HCEC 1CT (cell line): ENCODE measurements at places on chromosomes 6 and 20.

GRCh38 chr6:89503641-89504040 is 70.7 kb downstream of the ANKRD6 start:
- DNase-seq, result no peak

DNA sequence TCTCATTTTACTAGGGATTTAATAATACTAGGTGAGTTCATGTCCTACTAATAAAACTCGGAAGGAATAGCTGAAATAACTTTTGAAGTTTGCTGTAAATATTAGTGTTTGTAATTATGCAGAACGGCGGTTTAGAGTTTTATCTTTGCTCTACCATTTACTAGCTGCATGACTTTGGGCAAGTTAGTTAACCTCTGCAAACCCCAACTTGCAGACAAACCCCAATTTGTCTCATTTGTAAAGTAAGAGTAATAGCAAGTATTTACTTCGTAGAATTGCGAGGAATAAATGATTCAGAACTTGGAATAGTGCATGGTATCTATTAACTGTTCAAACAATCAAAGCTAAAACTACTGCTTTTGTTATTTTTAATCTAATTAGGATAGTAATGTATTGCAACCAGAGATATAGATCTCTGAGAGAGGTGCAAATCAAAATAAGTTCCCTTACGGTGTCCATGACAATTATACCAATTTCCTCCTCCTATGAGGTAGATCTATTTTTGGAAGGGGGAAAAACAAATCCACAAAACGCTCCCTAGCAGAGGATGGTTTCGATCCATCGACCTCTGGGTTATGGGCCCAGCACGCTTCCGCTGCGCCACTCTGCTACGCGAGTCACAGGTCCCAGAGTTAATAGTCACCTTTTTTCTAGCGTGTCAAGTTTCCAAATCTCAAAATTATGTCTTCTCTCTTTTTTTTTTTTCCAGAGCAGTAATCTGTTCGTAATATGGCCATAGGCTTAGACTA is 35.1 kb upstream of the BTN3A2 start:
- DNase-seq, result peak; percentile 49

DNA sequence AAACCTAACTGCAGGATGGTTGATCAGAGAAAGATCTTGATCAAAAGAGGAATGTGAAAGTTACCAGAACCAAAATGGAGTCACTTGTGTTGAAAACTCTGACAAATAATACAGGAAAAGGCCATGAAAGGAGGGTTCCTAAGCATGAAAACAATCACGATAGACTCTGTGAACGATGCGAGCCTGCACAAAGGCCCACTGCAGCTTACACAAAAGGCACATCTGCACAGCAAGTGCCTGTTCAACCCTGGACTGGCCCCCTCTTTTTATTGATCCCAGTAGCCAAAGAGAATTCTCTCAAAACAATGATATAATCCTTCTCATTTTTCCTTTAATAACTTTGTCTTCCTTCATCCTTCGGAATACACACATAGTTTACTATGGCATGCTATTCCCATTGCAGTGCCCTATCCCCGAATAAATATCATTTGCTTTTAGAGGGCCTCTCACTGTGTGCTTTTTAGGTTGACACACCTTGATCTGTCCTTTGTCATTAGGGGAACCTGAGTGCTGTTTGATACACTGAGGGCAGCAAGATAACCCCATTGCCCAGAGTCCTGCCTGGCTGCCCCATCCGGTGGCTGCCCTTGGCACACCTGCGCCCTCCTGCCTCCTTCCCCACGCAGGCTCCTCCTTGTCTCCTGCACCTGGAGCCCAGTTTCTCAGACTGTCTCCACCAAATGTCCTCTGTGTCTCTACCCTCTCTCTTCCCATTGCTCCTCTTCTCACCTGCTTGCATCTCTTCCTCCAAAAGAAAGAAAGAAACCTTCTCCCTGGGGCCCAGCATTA is 98.3 kb upstream of the FRMD1 start:
- DNase-seq, result no peak

- DNase-seq, result no peak
These were observed 13.5 kb downstream of the DYNLT1 start for GRCh38 chr6:158630938-158631616.

- DNase-seq, result peak; percentile 55
These were observed at the start of gene TOX2 for GRCh38 chr20:43914311-43915210. TOX2 (plus strand) TSS chr20:43914852; CDS start chr20:43914892, 40 bp downstream.

DNA sequence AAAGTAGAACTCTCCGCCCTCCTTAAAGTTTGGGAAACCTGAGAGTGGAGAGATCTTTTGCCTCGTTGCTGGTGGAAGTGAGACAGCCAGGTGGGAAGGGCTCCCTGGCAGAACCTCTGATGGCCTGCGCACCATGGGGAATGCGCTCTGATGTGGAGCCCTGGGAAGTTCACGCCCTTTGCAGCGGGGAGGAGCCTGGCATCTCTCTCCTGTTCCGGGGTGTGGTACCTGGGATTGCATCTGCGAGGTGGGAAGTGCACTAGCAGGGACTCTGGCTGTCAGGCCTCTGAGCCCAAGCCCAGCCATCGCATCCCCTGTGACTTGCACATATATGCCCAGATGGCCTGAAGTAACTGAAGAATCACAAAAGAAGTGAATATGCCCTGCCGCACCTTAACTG is 159.8 kb downstream of the AKAP7 start:
- DNase-seq, result no peak

DNA sequence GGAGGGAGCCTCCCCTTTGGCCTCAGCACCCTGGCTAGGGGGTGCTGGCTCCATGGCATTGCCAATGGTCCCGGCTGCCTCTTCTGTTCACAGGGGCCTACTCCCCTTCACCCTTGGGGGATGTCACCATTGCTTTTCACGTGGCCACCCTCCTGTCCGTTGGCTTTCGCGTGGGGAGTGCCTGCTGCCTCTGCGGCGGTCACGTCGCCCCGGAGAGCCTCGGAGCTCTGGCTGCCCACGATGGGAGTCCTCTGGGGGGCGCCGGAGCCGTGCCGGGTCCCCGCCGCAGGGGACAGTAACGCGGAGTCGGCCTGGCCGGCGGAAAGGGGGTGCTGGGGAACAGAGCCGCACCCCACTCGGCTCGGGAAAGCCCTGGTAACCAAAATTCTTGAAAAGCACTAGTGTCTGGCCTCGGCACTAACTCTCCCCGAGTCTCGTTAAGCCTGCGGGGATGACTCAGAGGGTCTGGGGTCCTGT is 661 bp upstream of the HEBP2 start:
- DNase-seq, result peak; percentile 24

DNA sequence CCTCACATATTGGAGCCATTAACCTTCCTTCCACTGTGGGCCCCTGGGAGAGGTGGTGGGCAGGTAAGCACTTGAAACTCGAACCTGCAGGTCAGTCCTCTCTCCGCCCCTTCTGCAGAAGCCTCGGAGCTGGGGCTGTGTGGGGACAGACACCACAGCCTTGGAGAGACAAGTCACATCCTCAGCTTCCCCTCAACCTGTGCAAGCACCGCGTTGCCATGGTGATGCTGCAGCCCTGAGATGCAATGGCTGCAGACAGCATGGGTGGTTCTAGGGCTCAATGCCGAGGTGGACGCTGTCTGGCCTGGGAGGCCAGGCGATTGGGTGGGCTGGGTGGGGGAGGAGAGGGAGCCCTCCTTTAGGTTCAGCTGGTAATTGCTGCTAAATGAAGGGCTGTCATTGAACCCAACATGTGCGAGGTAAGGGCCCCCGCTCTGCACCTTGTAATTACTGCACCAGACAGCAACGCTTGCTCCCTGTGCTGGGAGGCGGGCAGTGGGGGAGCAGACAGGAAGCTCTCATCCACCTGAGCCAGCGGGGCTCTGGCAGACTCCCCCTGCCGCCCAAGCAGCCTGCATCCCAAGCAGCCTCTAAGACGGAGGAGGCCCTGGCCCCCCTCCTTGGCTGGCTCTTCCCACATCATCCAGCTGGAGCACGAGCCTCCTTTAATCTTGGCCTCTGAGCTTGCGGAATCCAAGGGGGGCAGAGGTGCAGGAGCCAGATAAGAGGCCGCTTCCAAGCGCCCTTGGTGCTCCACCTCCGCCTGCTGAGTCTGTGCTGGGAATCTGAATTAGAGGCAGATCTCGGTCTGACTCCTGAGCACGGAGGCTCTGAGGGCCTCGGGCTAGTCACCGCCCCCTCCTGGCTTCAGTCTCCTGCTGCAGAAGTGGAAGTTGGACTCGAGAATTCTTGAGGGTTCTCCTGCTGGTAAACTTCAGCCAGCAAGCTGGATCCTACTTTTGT is 39.8 kb upstream of the CDH22 start:
- DNase-seq, result peak; percentile 12

DNA sequence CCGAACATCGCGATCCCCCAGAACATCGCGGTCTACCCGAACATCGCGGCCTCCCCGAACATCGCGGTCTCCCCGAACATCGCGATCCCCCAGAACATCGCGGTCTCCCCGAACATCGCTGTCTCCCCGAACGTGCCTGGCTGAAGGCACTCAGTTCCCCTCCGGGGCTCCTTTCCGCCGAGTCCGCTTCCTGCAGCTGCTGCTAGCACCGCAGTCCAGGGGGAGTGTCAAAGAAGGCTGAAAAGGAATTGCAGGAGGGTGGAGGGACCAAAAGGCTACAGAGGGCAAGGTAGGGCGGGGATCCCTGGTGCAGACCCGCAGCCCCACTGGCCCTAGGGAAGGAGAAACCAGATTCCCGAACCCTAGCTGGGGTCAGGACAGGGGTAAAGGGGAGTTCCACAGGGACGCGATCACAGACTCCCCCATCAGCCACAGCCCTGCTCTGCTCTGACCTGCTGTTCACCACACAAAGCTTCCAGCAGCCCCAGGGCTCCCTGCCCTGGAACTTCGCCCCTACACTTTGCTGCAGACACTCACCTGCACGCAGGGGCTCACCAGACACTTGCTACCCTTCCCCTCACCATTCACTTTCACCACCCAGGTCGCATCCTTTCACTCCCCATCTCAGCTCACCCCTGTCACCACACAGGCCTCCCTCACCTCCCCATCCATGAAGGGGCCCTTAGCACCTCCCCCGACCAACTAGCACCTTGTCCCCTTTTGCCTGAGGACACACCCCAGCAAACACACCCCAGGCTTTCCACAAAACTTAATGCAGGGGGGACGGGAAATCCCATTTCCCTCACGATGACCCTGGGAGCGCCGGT is 1.7 kb downstream of the ULBP1 start:
- DNase-seq, result no peak

DNA sequence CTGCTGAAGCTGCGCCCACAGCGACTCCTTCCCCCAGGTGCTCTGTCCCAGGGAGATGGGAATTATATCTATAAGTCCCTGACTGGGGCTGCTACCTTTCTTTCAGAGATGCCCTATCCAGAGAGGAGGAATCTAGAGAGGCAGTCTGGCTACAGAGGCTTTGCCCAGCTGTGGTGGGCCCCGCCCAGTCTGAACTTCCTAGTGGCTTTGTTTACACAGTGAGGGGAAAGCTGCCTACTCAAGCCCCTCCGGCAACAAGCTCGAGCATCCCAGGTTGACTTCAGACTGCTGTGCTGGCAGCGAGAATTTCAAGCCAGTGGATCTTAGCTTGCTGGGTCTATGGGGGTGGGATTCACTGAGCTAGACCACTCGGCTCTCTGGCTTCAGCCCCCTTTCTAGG is 152.5 kb upstream of the MAP3K7 start:
- DNase-seq, result no peak

DNA sequence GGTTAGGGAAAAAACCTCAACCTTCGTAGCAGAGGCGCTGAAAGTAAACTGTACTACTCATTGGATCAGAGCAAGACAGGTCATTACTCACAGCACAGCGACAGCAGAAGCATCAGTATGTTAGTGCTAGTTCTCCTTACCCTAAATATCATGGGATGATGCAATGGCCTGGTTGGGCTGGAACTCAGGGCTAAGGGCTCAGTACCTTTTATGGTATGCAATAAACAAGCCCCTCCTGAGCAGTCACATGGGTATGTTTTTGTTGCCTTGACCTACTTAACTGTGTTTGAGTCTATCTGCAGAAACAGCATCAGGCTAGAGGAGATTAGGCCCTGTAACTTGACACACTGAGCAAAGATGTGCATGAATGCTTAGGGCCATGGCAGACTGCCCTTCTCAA is 369.4 kb upstream of the IMPG1 start:
- no peak for DNase-seq

GRCh38 chr6:164216368-164216767 is 801.9 kb downstream of the QKI start:
- DNase-seq, result no peak

- no peak for DNase-seq
These were observed 405.7 kb upstream of the CITED2 start for GRCh38 chr6:139779988-139780774.

- no peak for DNase-seq
These were observed 93.7 kb upstream of the ATXN1 start for GRCh38 chr6:16854986-16855385.

GRCh38 chr6:47792216-47792733 is 10.4 kb downstream of the OPN5 start:
- no peak for DNase-seq

DNA sequence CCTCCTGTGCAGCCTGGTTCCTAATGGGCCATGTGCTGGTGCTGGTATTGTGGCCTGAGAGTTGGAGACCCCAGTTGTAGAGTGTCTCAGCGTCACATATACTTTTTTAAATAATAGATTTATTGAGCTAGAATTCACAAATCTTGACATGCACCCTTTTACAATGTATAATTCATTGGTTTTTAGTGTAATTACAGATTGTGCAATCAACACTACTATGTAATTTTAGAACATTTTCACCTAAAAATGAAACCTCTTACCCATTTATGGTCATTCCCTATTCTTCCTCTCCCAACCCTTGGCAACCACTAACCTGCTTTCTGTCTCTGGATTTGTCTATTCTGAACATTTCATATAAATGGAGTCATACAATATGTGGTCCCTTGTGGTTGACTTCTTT is 10.6 kb downstream of the PRIM2 start:
- no peak for DNase-seq

- DNase-seq, result no peak
These were observed 508.9 kb upstream of the SOX4 start for GRCh38 chr6:21084656-21085055.

- DNase-seq, result no peak
These were observed 20.5 kb downstream of the NPEPL1 start for GRCh38 chr20:58712806-58713731.

- no peak for DNase-seq
These were observed 7.5 kb upstream of the GLP1R start for GRCh38 chr6:39041072-39041471.
